ENCODE measurements at places on chromosomes 5 and 9.

GRCh38 chr5:50302815-50303490 lies 138.1 kb downstream of the EMB start:
- peak; percentile 75 for DNase-seq

- DNase-seq, result peak; percentile 54
Measured at GRCh38 chr9:34636791-34637355, 714 bp downstream of the SIGMAR1 start.

- DNase-seq, result peak; percentile 47
Measured at GRCh38 chr9:116365056-116365471, 211.5 kb downstream of the PAPPA start.

DNA sequence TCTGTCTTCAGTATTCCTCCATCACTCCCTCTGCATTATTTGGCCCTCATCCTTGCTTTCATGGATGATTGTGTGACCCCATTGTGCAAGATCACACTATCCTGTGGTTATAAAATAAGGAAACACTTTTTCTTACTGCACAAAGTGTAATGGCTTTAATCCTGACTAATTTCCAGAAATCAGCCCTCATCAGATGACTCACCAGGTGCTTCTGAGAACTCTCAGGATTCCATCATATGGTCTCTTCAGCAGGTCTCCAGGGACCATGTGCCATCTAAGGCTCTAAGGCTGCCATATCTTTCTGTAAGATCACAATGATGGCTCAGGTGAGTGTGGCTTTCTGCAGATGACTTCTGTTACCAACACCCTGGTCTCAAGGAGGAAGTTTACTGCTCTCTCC lies 27.3 kb upstream of the FER start:
- DNase-seq, result peak; percentile 41

GRCh38 chr9:105198023-105198422 lies 46.4 kb upstream of the SLC44A1 start:
- no peak for DNase-seq

DNA sequence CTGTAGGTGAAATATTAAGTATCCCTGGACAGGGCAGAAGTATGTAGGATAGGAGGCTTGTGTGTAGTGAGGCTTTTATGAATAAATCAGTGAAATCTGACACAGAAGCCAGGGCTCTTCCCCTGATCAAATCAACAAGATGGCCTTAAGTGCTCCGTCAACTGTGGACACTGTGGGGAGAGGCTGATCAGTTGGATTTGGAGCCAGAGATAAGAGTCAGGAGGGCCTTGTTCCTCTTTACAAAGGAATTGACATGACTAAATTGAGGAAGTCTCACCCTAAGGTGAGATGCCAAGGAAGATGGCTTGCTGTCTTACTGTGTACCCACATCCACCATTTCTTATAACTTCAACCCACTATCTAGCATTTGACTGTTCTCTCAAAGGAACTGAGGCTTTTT lies 91.6 kb upstream of the PRRC1 start:
- DNase-seq, result no peak

GRCh38 chr9:87442451-87442850 lies 55.2 kb upstream of the DAPK1 start:
- DNase-seq, result no peak

DNA sequence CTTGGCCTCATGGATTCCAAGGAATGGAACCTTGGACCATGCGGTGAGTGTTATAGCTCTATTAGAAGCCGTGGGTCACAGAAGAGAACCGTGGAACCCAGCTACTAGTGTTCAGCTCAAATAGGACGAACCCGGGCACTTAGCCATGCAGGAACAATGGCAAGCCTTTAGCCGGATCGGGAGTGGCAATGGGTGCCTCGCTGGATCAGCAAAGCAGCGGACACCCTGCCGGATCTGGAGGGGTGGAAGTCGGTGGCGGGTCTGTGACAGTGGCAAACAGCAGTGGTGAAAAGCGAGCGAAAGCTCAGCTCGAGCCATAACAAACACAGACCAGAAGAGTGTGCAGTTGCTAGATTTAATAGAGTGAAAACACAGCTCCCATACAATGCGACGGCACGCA lies 2.4 kb upstream of the CDO1 start:
- no peak for DNase-seq

DNA sequence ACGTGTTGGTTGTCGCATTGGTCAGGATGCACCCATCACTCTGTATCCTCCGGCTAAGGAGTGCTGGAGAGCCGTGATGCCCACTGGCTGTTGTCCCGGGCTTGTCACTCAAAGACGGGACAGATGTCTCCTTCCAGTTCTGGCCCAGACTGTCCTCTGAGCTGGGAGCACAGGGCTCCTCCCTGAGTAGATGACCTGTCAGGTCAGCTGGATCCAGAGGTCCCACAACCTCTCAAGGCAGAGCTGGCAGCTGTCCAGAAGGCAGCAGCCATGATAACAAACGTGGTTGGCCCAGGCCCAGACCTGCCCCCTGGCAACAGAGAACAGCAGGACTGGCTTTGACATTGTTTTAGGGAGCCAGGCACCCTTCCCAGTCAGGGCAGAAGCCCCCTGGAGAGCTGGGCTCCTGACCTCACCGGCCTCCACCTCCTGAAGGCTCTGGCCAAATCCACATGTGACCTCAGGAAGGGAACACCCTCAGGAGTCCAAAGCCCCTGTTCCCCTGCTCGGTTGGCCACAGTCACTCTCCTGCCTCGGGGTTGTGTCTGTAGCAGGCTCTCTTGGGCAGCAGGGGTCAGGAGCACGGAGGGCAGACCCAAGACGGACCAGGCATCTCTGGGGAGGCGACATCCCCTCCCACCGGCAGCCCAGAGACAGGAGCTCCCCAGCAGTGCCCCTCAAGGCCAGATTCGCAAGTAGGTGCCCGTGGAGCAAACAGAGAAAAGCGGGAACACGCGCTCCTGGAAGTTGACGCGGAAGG lies 10.3 kb downstream of the TRIM7 start:
- no peak for DNase-seq

DNA sequence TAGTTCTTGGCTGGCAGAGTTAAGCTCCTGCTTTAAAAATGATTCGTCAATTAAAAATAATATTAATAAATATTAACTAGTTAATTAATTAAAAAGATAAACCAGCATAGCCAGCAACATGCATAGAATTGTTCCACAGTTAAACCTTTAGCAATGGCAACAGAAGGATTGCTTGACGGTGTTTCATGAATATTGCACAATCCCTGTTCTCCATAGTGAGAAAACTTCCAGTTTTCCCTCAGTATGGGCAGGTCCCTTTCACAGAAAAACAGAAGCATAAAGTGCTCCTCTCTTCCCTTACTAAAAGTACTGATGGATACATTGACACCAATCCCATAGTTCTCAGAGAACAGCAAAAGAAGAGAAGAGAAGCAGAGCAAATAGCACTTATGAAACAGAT lies 71.4 kb upstream of the CAST start:
- DNase-seq, result no peak

- DNase-seq, result no peak
Measured at GRCh38 chr5:152052470-152052869, 127.8 kb upstream of the GLRA1 start.

DNA sequence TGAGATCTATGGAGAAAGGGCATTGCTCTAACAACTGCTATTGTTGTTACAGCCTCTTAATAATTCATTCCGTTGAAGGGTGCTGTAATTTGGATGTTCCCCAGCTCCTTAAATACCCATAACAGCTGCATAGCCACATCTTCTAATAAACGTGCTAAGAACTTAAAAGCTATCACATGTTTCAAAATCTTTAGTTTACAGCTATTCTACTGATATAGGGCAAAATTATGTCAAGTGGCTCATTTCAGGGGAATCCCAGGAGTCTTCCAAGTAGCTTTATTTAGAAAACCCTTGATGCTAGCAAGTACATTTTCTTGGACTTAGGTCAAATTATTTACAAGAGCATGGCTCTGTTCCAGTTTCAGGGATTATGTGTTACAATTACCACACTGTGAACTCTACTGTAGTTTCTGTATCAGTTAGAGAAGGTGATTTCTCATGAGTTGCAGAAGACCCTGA lies 990.4 kb upstream of the ACO1 start:
- no peak for DNase-seq

GRCh38 chr5:1063661-1064382 lies 48.0 kb downstream of the SLC12A7 start:
- no peak for DNase-seq

GRCh38 chr5:127934791-127935256 lies 148.7 kb upstream of the SLC12A2 start:
- peak; percentile 83 for DNase-seq

GRCh38 chr9:81430727-81431126 lies 258.6 kb downstream of the TLE1 start:
- DNase-seq, result peak; percentile 84

GRCh38 chr9:128393145-128393775 lies 22.1 kb downstream of the URM1 start:
- DNase-seq, result no peak

- no peak for DNase-seq
Measured at GRCh38 chr5:89281766-89282553, 399.0 kb upstream of the MEF2C start.
